Stimulated activated CD4-positive, alpha-beta T cell treated with anti-CD3 and anti-CD28 coated beads, Interleukin-2, amount 100 ng/mL, for 4 hours (primary cell): ENCODE measurements at places on chromosomes 11 and 22.

- no peak for DNase-seq
Measured at GRCh38 chr11:44139565-44140330, 44.3 kb downstream of the EXT2 start.

- DNase-seq = no peak
Measured at GRCh38 chr11:59271811-59272327, 59.1 kb upstream of the MPEG1 start.

DNA sequence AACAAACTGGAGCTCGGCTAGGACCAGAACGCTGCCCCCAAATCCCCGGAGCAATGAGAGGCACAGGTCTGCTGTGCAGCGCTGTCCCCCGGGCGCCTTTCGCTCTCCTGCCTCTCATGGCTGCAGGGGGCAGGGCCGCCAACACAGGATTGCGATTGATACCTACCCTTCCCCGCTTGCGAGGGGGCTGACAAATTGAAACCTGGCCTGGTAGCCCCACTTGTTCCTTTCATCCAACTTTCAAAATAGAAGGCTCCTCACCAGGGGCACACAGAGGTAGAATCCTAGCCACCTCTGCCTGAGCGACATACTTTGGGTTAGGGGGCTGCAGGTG lies 642 bp upstream of the CASTOR1 start:
- DNase-seq = no peak

DNA sequence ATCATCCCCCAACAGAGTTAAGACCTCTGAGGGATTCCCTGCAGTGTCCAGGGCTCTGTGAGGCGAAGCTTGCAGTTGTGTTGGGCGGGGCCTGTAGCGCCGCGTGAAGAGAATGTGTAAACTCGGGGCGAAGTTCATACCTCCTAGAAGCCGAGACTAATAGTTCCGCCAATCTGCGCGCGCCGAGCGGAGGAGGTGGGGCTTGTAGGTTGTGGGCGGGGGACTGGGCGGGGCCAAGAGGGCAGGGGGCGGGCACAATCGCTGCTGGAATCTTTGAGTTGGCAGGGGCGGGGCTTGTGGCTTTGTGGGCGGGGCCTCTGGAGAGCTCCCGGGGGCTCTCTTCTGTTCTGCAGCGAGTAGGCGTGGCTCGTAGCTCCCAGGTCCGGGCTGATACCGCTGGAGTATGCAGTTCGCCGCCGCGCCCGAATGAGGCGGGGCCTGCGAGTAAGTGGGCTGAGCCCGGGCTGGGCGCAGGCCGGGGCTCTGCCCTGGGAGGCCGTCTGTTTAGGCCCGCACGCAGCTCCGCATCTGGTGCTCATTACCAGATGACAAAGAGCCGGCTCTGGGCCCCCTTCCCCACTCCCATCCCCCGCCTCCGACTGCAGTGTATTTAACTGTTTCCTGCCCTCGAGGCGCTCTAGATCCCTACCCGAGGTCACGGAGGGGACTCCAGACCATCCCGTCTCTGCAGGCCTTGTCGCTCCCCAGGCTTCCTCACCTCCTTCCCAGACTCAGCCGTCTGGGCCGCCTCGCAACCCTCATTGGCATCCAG lies 4.1 kb downstream of the CD248 start:
- peak; percentile 95 for DNase-seq

GRCh38 chr22:28674121-28674563 lies 5.5 kb downstream of the TTC28 start:
- no peak for DNase-seq

DNA sequence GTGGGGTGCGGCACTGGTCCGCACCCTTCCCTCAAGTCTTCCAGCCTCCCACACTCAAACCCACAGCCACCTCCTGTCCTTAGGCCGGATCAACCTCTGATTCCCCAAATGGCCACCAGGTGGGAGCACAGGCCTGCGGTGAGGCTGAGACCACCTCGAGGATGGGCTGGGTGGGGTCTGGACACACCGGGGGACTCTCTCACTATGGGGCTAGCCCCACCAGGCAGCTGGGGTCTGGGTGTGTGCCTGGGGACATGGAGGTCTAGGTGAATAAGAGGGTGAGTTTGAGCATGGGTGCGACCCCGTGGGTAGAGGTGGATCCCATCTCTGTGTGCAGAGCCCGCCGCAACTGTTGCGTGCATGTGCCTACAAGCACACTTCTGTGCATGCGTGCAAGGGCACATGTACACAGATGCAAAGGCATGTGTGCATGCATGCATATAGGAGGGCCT lies 32.6 kb downstream of the MYO18B start:
- DNase-seq = no peak

DNA sequence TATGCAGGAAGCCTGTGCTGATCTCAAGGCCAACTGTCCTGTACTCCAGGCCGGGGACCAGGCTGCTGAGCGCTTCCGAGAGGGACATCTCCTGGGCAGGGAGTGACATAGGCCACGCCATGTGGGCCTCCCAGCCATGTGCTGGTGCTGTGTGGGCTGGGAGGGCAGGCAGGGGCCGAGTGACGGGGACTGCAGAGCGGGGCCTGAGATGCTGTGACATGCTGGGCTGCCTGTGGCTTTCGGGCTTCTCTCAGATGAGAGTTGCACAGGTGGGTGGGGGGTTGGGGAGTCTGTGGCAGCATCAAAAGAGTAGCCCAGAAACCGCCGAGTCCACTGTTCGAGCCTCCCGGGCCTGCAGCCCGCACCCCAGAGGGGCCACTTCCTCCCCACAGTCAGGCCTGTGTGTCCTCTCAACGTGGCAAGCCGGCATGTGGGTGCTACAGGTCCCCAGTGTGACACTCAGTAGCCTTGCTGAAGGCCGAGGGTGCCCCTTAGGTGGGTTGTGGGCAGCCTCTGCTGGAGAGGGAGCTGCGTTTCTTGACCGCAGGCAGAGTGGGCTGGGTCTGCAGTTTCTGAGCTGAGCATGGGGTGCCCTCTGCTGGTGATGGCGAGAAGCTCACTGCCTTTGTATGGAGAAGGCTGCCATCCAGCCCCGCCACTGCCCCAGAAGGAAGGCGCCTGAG lies 101.2 kb downstream of the BCR start:
- DNase-seq = peak; percentile 67

GRCh38 chr11:91795139-91795887 lies 429.3 kb upstream of the FAT3 start:
- DNase-seq = no peak

- no peak for DNase-seq
Measured at GRCh38 chr11:45274206-45274605, 11.9 kb downstream of the SYT13 start.

DNA sequence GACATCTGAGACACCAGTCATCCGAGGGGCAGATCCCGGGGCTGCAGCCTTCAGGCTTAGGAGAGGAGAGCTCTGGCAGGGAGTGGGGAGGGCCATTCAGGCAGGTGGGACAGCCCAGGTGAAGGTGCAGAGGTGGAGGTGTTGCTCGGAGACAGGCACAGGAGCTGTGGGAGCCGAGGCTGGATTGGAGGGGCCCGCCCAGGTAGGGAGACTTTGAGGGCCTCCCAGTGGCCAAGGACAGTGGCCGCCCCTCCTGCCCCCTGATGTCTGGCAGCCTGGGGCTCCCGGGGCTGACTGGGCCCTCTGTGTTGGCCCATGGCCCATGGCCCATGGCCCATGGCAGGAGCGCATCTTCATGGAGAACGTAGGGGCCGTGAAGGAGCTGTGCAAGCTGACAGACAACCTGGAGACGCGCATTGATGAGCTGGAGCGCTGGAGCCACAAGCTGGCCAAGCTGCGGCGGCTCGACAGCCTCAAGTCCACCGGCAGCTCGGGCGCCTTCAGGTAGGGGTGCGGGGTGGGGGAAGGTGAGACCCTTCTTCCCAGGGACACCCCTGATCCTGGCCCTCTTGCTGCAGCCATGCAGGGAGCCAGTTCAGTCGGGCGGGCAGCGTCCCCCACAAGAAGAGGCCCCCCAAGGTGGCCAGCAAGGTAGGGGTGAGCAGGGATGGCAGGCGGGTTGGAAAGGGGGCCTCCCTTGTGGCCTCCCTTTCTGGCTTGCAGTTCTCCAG lies 13.3 kb downstream of the TMEM258 start:
- DNase-seq = no peak
